Activated naive CD8-positive, alpha-beta T cell treated with anti-CD3 and anti-CD28 coated beads, Interleukin-2, amount 50 U/mL, for 16 hours (primary cell): ENCODE measurements at places on chromosomes 5 and 9.

- DNase-seq, result no peak
Measured at GRCh38 chr5:73028991-73029595, 73.3 kb downstream of the FCHO2 start.

DNA sequence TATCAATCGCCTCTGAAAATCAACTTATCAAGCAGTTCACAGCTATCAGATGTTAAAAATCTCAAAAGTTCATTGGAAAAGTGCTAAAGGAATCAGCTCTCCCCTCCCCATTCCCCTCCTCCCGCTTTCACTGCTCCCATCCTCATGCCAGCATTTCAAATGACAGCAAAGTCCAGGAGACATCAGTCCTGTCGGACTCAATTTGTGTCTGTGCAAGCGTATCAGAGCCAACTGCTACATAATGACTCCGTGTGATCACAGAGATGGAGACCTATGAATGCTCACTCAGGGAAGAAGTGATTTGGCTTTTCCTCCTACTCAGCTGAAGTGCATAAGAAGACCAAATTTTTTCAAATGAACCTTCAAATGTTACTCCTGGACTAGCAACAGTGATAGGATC, 937.2 kb upstream of the DMAC1 start:
- DNase-seq, result no peak

DNA sequence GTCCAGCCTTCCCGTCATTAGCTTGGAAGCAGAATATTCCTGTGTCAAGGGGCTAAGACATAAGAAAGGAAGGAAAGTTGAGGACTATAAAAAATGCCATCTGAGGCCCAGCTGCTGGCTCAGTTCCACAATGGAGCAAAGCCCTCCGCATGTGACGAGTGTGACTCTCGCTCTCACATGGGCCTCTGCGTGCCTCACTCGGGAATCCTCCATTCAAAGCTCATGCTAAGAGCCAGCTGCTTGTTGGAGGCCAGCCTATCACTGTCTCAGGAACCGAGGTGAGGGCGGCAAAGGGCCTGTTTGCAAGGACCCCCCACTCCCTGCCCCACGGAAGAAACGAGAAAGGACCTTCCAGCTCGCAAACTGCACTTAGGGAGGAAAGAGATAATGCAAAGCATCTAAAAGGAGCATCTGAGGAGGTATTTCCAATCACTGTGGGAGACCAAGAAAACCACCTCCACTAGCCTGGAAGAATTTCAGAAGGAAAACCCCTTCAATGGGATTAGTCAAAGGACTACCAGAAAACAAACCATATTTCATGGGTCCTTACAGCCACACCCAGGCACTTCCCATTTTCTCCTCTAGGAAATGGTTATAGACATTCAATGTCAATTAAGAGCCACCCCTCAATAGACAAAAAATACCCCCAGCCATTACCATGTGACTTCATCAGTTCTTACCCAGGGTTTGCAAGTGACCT, 95.3 kb downstream of the PRRT1B start:
- DNase-seq, result no peak

- no peak for DNase-seq
Measured at GRCh38 chr9:109967651-109968642, 187.9 kb downstream of the PALM2AKAP2 start.

DNA sequence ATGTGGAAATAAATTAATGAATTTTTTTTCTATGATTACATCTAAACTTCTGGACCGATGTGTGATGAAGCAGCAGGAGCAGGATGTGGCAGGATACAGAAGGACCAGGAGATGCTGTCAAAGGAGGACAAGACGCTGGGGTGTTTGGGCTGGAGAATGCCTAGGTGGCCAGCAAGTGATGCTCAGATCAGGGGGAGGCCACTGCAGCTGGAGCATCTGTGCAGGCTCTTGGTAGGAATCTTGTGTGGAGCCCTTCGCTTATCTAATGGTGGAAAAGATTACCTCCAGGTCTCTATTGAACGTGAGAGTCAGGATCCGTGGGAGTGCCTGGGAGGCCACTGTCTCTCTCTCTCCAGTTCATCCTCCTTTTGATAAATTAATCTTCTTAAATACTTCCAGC, 79.8 kb downstream of the MRPL36 start:
- no peak for DNase-seq

DNA sequence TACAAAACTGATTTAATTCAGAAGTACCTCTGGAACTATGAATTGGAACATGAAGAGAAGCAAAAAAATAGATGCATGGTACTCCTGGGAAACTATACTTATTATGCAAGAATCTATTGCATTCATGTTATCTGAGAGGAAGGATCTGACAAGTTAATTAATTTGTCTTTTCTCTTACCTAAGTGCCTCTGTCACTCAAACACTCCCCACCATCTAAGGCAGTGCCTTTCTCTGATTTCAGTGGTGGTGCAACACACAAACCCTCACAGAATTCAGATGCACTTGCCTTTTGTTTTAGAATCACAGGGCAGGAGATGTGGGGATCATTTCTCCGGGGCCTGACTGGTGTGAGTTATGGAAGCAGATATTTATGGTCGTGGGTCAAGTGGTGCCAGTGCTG, 52.5 kb upstream of the C9orf72 start:
- DNase-seq, result no peak

- no peak for DNase-seq
Measured at GRCh38 chr9:137502008-137502911, 43.1 kb upstream of the NSMF start.
